Dermis blood vessel endothelial cell (primary cell): ENCODE measurements at places on chromosomes 2 and 18.

- peak; percentile 77 for DNase-seq
Observed at GRCh38 chr2:218387369-218388194, 5.5 kb downstream of the SLC11A1 start.

DNA sequence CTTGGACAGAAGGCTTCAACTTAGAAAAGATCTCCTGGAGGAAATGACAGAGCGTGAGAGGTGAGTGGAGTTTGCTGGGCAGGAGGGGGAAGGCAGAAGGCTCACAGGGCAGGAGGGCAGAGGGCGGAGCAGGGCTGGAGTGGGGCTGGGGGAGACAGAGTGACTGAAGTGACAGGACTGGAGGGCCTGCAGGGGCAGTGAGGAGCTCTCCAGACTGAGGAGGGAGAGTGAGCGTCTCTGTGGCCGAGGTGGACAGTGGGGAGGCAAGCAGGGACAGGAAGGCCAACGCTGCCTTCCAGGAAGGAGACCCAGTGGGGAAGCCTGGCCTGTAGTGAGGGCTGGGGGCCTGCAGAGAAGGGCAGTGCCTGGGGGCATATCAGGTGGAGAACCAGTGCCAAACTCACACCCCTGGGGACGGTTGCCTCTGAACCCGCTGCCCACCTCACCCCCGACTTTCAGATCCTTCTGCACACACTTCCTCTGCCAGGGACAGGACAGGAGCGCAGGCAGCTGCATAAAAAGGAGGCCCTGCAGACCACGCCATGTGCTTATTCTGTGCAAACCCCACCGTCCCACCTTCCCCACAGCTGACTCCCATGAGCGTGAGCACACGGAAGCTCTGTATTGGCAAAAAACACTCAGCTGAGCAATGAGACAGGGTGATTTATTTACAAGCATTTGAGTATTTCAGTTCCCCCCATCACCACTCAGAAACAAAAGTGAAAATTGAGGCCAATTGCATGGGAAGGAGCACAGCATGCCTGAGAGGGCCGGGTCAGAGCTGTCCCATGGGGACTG lies 244.3 kb downstream of the FAM210A start:
- DNase-seq, result no peak

DNA sequence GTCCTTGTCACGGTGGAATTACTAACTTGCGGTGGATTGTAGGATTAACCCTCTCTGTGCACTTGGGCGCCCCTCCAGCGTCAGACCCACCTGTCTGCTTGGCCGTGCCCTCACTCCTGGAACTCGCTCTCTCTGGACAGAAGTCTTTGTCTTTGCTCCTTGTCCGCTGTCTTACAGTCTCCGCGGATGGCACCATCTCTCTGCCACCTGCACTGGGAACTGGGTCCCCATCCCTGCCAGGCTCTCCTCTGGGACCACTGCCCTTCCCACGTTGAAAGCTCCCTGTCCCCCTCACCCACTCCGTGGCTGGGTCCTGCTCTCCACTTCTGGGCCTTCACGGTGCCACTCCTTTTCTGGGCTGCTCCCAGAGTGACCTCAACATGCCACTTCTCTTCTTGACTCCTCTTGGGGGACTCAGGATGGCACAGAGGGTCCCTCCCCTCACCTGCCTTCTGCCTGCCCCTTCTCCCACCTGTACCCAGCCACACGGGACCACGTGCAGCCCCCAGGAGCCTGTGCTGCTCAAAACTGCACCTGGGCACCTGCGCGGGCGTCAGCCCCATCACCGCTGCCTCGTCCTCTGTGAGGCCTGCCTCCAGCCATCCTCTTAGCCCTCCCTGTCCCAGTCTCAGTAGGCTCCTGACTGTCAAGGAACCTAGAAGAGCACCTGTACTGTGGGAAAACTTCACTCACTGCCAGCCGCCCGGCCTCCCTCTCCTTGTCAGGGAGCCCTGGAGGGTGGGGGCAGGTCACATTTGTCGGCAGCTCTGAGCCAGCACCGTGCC lies 11.1 kb downstream of the CNDP2 start:
- DNase-seq, result no peak

DNA sequence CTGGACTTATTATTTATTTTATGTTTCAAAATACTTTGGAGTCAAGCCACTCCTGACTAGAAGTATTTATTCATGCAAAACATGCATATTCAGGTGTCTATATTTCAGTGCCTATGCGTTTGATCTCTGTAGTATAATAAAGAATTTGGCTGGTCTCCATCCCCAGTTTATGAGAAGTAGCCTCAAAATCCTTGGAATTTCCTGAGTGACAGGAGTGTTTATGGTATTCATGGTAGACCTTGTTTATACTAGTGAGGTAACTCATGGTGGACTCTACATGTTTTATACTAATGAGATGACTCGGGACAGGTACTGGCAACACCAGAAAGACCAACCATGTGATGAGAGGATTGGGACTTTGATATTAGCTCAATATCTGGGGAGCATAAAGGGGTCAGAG lies 43.9 kb upstream of the CSRNP3 start:
- no peak for DNase-seq

GRCh38 chr2:42199626-42200025 lies 30.5 kb downstream of the EML4 start:
- DNase-seq, result no peak

- DNase-seq, result no peak
Observed at GRCh38 chr2:19461504-19462255, 103.3 kb upstream of the OSR1 start.

GRCh38 chr2:162581959-162582798 lies 238.2 kb downstream of the GCA start:
- no peak for DNase-seq

DNA sequence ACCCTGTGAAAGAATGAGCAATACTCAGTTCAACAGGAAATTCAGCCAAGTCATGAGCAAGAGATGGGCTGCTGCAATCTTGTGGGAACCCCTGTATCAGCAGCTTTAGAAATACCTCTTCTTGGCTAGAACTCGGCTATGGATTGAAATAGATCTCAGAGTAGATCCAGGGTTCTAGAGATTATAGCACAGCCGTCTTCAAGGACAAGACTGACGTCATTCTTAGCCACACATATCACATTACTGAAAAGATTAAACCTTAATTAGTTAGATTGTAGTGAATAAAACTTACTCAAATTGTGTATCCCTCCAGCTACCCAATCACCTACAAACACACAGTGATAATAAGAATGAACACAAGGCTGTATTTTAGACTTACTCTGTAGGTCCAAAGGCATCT lies 776.4 kb downstream of the EPHA4 start:
- DNase-seq, result no peak

DNA sequence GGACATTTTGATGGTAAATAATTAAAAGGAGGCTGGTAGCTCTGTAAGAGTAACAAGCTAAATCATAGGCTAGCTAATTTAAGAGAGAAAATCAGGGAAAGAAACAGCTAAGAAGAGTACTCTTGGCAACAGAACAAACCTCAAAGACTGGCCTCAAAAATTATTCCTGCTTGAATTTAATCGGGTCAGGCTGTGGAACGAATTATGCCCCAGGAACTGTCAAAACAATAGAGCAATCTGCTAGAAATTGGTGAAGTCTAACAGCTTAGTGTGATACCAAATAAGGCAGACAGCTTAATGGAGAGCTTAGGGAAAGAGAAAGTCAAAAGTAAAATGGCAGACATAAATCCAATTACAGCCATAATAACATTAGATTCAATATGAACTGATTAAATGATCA lies 215.7 kb downstream of the MREG start:
- peak; percentile 20 for DNase-seq

GRCh38 chr2:120924924-120925323 lies 189.3 kb downstream of the GLI2 start:
- DNase-seq, result no peak

DNA sequence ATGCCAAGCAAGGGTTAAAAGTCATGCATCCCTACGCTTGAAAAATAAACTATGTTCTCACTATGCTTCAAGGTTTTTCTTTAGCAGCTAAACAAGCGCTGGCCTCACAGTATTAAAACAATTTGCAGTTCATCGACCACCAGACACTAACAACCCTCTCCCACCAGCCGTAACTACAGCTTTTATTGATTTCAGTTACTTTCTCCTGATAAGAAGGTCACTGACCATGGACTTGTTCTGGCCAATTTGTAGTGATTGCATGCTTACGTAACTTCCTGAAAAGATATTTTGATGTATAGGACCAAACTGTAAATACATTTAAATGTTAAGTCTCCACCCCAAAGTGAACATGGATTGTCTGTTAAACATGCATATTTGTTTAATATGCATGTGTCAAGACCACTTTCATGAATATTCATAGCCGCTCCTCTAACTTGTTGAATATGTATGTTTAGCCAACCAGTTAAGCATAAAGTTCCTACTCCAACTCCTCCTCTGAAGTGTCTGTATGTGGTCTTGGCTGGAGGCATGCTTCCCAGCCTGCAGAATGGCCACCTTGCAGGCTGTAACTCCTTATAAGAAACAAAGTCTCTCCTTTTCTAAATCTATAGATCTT lies 1.7 kb upstream of the THOC1 start:
- no peak for DNase-seq

- DNase-seq, result no peak
Observed at GRCh38 chr2:197240421-197241041, 70.0 kb downstream of the ANKRD44 start.

DNA sequence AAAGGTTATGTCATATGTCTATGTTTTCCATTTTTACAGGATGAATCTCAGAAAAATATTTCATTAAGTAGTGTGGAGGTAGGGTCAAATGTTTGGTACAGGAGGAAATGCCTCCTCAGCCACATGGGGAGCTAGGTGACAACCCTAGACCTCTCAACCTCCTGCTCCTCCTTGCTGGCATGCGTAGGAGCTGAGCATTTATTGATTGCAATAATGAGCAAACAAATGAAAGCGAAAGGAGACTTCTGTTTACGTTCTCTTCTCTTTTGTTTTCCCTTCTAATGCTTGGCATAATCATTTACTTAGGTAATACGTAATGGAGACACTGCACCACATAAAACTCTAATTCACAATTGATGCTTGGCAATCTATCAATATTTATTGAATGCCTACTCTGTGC lies 95.1 kb upstream of the CCBE1 start:
- DNase-seq, result no peak

DNA sequence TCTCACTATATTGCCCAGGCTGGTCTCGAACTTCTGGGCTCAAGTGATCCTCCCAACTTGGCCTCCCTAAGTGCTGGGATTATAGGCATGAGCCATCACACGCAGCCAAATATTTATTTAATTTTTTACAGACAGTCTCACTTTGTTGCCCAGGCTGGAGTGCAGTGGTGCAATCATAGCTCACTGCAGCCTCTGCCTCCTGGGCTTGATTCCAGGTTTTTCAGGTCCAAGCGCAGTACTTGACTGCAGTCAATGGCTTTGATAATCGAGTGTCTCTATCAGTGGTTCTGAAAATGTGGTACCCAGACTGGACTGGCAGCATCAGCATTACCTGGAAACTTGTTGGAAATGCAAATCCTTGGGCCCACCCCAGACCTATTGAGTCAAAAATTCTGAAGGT lies 63.1 kb downstream of the PLB1 start:
- no peak for DNase-seq
